ENCODE measurements at places on chromosomes 1 and 21. TPM values are rescaled to one million over a fixed set of nuclear protein-coding genes. Genes with fewer than 3 reads are reported as not detected.

DNA sequence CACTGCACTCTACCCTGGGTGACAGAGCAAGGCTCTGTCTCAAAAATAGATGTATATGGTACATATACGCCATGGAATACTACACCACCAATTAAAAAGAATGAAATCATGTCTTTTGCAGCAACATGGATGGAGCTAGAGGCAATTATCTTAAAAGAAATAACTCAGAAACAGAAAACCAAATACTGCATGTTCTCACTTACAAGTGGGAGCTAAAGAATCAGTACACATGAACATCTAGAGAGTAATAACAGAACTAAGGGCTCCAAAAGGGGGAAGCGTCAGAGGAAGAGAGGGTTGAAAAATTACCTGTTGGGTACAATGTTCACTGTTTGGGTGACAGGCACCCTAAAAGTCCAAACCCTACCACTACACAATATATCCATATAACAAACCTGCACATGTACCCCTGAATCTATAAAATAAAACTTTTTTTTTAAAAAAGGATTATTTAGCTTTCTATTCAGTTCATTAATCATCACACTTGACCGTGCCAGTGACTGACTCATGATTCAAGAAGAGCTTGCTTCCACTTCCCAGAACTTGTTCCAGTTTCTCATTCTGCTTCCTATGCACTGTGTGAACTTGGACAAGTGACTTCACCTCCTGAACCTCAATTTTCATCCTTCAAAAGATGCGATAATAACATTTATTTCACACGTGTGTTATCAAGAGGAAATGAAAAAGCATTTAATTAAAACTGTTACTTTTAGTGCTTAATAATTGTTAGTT is 109.6 kb downstream of the PLPP3 start:
- DNase-seq = peak; percentile 76

DNA sequence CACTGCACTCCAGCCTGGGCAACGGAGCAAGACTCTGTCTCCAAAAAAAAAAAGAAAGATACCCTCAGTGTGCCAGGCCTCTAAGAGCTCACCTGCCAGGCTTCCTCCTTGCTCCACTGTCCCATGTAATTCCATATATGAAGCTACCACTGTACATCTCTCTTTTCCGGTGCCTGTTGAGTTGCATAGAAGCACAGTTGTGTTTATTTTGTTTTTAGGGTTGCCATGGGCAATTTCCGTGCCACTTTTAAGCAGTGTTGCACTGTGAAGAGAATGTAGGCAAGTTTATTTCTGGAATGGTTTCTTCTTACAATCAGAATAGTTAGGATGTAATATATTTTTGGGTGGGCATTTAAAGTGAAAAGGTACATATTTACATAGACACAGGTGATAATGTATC is 23.3 kb downstream of the MR1 start:
- peak; percentile 37 for DNase-seq

DNA sequence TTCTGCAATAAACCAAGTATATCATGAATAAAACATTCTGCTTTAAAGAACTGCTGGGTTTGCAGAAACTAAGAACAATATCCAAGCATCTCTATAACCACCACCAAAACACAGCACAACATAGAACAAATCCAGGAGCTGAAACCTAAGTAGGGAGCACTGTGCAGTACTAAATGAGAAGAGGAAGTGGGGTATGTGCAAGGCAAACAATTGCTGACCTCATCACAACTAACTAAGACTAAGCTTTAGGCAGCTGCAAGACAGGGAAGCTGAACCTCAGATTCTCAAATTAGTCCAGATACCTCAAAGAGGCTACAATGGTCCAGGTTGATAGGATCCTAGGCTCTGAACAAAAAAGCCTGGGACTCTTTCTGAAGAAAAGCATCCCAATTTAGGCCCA is 172.6 kb downstream of the SLC44A5 start:
- no peak for DNase-seq

GRCh38 chr1:206937425-206937824 is 8.8 kb downstream of the PIGR start:
- no peak for DNase-seq

- DNase-seq = peak; percentile 94
These were observed 19.1 kb downstream of the OPTC start for GRCh38 chr1:203512848-203513584.

- DNase-seq = no peak
These were observed 805 bp downstream of the ZNHIT6 start for GRCh38 chr1:85707267-85707989.

DNA sequence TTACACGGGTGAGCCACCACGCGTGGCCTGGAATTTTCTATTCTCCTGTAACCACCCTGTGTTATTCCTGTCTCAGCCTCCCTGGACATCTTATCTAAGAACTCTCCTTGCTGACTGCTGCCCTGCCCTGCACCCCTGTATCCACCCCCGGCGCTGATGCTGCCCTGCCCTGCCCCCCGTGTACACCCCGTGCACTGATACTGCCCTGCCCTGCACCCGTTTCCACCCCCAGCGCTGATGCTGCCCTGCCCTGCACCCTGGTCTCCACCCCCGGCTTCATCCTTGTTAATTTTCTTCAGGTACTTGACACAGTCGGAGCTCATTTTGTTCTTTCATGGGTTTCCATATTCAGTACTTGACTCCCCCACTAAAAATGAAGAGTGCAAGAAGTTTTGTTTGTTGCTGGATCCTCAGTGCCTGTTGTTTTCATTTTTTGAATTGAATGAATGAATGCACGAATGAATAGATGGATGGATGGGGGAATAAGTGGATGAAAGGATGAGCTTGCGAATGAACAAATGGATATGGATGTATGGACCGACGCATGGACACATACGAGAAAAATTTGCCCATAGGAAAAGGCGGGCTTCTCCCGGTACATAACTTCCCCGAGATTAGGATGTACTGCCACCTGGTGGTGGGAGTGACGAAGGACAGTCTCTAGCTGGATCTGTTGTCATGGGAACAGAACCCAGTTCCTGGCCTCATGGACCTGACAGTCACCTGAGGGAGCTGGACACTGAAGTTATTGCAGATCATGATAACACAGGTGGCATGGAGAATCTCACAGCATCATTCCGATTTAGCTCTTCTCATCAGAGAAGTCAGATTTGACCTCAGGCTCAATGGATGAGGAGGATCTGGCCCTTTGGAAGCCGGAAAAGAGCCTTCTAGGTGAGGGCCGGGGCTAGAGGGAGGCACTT is 14.9 kb downstream of the AADACL4 start:
- peak; percentile 91 for DNase-seq

GRCh38 chr1:221149111-221149510 is 269.9 kb downstream of the HLX start:
- no peak for DNase-seq

PPIAL4G gene
- not detected for total RNA-seq

DNA sequence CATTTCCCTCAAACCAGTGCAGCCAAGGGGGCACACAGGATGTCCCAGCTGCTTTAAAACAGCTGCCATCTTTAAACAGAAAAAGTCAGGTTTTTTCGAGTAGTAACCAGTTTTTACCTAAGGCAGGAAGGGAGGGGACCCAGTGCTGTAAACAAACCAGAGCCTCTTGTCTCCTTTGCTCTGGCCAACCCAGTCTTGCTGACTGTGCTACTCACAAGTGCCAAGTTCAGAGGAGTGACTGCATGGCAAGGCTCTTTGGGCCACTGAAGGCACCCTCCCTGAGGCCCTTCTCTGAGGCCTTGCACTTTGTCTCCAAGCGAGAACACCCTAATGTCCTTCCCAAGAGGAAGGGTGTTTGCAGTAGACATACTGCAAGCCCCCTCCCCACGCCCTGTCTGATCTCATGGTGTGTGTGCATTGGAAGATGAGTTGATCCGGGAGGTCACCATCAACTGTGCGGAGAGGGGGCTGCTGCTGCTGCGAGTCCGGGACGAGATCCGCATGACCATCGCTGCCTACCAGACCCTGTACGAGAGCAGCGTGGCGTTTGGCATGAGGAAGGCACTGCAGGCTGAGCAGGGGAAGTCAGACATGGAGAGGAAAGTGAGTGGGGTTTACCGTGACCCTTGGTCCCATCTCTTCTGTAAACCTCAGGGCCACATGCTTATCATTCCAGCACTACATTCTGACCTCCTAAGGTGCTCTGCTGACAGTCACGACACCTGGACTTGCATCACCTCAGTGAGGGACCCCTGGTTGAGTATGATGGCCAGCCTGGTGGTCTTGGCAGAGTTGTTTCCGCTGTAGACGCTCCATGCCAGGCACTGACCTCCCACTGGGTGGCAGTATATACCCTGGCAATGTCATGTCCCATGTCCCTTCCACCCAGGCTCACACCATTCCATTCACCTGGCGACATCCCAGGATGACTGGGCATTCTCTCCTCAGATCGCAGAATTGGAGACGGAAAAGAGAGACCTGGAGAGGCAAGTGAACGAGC is 4.7 kb downstream of the DNALI1 start:
- peak; percentile 54 for DNase-seq

DSCAM gene
- total RNA-seq = 0.19 TPM

GRCh38 chr1:226946841-226947240 is 6.7 kb downstream of the COQ8A start:
- DNase-seq = peak; percentile 38

DNA sequence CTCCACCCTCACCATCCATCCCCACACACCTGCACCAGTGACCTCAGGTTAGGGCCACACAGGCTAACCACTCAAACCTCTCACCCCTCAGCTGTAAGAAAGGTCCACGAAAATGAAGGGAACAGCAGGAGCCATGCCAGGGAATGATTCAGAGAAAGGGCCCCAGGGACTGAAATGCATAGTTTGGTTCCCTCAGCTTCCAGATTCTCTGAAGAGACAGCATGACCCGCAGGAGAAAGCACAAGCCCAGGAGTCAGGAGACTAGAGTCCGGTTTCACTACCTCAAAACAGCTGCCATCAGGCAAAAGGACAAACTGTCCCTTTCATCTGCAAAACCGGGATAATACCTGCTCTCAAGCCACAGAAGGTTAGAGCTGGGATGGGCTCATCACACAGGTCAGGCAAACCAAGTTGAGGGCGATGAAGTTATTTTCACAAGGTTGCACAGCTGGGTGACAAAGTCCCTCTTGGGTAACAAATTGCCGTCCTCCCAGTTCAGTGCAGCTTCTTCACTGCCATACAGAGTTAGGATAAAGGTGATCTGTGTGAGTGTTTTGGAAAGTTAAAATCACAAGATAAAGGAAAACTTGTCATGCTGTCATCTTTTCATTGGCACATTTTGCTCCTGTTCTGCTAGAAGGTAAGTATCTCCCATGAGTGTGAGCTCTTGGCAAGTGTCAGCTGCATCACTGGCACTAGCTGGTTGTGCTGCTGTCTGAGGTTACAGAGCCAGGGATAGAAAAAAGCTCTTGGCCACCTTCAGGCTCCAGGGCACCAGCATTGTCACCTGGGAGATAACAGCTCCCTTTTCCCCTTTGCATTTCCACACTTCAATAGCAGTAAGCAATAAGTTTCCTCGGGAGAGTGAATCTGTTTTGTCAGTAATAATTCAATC is 120.4 kb downstream of the KCNH1 start:
- no peak for DNase-seq

GRCh38 chr1:77126307-77126706 is 92.9 kb downstream of the PIGK start:
- DNase-seq = peak; percentile 88

DNA sequence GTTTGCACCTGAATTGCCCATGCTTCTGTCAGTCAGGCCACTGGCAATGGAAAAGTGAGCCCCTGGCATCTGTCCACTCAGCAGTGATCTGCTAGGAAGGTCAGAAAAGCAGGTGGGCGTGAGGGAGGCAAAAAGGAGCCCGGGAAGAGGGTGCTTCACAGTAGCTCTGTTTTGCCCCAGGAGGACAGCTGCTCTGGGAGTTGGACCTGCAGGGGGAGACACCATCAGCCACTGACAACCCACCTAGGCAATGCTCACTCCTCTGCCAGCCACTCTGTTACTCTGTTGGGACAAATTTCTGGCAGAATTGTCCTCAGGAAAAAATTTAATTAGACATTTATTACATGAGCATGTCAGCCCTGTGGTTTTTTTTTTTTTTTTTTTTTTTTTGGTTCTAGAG is 146.4 kb downstream of the LRIG2 start:
- DNase-seq = peak; percentile 6

CFAP107 gene
- total RNA-seq = not detected

DNA sequence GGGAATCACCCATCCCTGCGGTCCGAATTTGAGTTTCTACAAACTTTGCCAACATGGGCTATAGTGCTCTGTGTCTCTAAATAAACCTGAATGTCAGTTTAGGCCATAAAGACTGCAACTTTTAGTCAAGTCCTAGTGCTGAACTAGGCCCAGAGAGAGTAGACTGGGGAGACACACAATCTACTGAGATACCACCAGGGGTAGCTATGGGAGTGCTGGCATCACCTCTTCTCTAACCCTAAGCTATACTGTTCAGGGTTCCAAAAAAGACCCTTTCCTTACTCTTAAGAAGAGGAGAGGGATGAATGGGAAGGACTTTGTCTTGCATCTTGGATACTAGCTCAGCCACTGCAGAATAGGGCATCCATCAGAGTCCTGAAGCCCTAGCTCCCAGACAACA is 866.7 kb upstream of the PRMT6 start:
- no peak for DNase-seq

DNA sequence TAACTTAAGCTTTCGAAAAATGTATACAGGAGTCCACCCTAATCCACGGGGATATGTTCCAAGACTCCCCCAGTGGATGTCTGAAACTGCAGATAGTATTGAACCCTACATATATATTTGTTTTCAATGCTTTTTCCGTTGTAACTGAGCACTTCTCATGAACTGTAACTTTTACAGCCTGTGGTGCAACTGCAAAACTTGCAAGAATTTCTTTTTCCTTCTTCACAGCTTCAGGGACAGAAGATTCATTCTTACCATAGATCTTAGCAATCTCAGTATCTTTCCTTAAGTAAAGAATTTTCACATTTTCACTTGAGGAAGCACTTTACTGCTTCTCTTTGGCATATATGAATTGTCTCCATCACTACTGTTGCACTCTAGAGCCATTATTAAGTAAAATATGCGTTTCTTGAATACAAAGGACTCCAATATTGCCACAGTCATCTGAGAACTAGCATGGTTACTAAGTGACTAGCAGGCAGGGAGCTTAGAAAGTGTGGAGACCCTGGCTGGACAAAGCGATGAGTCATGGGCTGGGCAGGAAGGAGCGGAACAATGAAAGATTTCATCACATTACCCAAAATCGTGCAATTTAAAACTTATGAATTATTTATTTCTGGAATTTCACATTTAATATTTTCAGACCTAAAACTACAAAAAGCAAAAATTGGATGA is 14.1 kb downstream of the DPYD start:
- peak; percentile 94 for DNase-seq

TMEM222 gene
- total RNA-seq = 23.3 TPM

DMBX1 gene
- total RNA-seq = not detected

GRCh38 chr1:196214866-196215265 is 393.4 kb downstream of the KCNT2 start:
- DNase-seq = no peak

DNA sequence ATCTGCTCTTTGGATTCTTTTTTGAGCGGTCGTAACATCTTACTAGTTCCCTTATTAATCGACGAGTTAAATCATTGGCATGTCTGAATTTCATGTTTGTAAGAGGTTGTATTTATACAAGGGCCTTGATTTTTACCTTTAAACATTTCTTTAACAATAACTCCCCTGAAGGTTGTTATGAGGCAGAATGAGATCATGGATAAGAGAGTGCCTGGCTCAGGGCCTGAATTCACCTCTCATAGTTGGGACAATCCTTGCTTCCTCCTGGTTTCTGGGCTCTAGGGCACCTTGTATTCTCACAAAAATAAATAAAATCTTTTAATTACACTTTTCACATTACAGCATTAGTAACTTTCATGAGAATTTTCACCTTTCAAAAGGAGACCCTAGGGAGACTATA is 55.4 kb downstream of the MDM4 start:
- no peak for DNase-seq

Data from dermis blood vessel endothelial cell (primary cell).